ENCODE measurements at places on chromosomes 11 and 22. TPM values are rescaled to one million over a fixed set of nuclear protein-coding genes. Genes with fewer than 3 reads are reported as not detected.

Gene MOGAT2
- not detected for total RNA-seq

DNA sequence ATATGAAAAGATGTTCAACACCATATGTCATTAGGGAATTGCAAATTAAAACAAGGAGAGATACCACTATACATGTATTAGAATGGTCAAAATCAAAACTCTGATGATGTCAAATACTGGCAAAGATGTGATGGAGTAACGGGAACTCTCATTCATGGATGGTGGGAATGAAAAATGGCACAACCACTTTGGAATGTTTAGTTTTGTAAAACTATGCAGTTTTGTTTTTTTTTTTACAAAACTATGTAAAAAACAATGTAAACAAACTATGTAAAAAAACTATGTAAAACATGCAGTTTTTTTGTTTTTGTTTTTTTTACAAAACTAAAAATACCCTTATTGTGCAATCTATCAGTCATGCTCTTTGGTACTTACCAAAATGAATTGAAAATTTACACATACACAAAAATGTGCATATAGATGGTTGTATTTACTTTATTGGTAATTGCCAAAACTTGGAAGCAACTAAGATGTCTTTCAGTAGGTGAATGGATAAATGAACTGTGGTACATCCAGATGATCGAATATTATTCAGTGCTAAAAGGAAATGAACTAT lies 5.0 kb upstream of the USP47 start:
- no peaks in the 10 kb centered on the region for H3K36me3 ChIP-seq
- no peak for DNase-seq
- no peak overlapping the region for H3K4me3 ChIP-seq
- no peaks in the 10 kb centered on the region for H3K27me3 ChIP-seq

DNA sequence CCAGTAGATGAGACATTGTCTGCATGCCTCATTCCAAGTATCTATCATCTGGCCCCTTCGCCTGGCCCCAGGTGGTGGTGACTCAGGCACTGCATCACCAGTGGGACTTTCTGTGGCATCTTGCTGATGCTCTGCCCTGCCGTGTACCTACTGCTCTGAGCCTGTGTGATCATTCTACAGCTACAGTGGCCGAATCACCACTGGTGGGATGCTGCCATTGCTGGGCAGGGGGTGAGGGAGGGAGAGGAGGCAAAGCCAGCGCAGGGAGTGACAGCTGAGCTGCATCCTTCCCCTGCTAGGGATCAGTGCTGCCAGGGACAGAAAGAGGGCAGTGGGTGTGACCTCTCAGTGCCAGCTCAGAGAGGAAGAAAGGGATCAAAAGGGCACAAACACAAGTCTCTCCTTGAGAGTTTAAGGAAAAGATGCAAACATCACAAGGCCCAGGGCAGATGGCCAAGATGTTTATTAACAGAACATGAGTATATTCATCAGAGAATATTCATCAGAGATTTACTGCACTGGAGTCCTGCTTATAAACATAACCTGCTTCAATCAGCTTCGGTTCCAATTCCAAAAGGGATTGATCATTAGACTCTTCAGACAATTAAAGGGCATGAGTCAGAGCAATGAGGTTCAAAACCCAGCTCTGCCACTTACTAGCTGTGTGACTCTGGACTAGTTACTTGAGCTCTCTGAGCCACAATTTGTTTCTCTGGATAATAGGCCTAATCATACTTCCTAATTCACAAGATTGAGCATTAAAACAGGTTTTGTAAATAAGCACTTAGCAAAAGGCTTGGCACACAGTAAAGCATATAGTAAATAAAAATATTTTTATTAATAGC lies 109.8 kb downstream of the NAT10 start:
- no peaks in the 10 kb centered on the region for H3K4me1 ChIP-seq
- DNase-seq, result no peak
- no peaks in the 10 kb centered on the region for H3K36me3 ChIP-seq
- H3K4me3 ChIP-seq, result no peak overlapping the region

GRCh38 chr11:105713696-105714095 lies 103.8 kb downstream of the GRIA4 start:
- H3K4me1 ChIP-seq, result no peaks in the 10 kb centered on the region
- no peak overlapping the region for H3K4me3 ChIP-seq
- no peaks in the 10 kb centered on the region for H3K36me3 ChIP-seq
- H3K27me3 ChIP-seq, result no peaks in the 10 kb centered on the region
- no peak overlapping the region for H3K27ac ChIP-seq

GRCh38 chr11:38456371-38456770 lies 1858.3 kb upstream of the RAG2 start:
- H3K27me3 ChIP-seq, result no peaks in the 10 kb centered on the region
- no peaks in the 10 kb centered on the region for H3K4me1 ChIP-seq
- no peak for DNase-seq
- no peak overlapping the region for H3K4me3 ChIP-seq

- no peaks in the 10 kb centered on the region for H3K36me3 ChIP-seq
- no peaks in the 10 kb centered on the region for H3K27me3 ChIP-seq
- H3K4me3 ChIP-seq, result no peak overlapping the region
- DNase-seq, result peak; percentile 64
- no peaks in the 10 kb centered on the region for H3K4me1 ChIP-seq
These were observed 13.3 kb downstream of the RSPH14 start for GRCh38 chr22:23128269-23129108.

DNA sequence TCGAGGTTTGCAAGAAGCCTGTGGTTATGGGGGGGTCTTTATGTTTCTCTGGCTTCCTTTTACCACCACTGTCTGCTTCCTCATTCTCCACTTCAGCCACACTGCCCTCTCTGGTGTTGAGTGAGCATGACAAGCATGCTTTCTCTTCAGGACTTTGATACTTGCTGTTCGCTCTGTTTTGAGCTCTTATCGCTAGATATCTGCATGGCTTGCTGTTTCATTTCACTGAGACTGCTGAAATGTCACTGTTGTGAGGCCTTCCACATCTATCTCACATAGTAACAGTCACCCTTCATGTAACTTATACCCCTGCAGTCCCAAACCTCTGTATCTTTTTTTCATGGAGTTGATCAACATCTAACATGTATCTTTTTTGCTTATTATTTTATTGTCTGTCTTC lies 59.8 kb downstream of the TMEM135 start:
- peaks cover 4% of the 10 kb centered on the region for H3K4me1 ChIP-seq
- H3K27ac ChIP-seq, result no peak overlapping the region
- no peak for DNase-seq
- no peak overlapping the region for H3K4me3 ChIP-seq
- H3K27me3 ChIP-seq, result no peaks in the 10 kb centered on the region

Gene KCNJ1
- total RNA-seq, result not detected

- no peak for DNase-seq
- H3K4me1 ChIP-seq, result no peaks in the 10 kb centered on the region
- no peak overlapping the region for H3K27ac ChIP-seq
- H3K4me3 ChIP-seq, result no peak overlapping the region
These were observed 1008.4 kb downstream of the OPCML start for GRCh38 chr11:132523929-132524328.

DNA sequence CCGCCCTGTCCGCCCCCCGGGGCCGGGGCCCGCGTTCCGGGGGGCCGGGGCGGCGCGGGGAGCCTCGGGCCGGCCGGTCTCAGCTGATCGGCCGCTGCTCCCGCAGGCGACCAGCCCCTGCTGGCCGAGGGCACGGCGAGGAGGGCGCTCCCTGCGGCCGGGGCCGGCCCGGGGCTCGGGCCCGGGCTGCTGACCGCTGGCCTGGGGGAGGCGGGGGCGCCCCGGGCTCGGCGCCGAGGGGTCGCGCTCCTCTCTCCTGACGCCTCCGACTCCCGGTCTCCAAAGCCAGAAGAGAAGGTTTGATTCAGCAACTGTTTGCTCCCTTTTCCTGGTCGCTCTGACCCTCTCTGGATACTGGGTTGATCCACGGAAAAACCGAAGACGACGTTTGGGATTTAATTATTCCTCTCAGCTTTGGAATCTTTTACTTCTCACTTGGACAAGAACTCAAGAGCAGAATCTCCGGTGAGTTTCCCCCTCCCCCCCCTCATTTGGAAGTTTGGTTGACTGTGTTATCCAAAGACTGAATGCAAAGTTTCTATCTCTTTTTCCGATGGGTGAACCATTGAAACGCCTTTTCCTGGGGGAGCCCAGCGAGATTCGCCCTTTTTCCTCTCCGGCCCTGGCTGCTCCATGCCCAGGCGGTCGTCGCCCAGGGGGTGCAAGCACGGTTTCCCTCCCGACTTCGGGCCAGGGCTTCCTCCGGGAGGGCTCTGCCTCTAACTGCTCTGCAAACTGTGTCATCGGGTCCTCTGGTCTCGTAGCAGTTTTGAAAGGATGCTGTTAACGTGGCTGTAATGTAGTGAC lies 725 bp downstream of the KDM2A start:
- no peaks in the 10 kb centered on the region for H3K36me3 ChIP-seq
- peak; percentile 19 for DNase-seq
- H3K4me3 ChIP-seq, result peak overlapping the region; percentile 89
- H3K4me1 ChIP-seq, result no peaks in the 10 kb centered on the region
- H3K27me3 ChIP-seq, result no peaks in the 10 kb centered on the region

DNA sequence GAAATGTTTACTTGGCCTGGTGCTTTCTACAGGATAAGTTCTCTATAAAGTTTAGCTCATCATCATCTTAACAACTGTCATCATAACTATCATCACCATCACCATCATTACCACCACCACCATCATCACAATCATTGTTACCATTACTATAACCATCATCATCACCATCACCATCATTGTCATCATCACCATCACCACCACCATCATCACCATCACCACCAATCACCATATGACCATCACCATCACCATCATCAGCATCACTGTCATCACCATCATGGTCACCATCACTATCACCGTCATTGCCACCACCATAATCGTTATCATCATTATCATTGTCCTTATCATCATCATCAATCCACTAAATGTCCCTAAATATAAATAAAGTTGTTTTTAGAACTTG lies 54.9 kb downstream of the DHCR7 start:
- no peaks in the 10 kb centered on the region for H3K27me3 ChIP-seq
- H3K27ac ChIP-seq, result no peak overlapping the region
- no peak overlapping the region for H3K4me3 ChIP-seq
- DNase-seq, result no peak

Gene MOV10L1
- total RNA-seq, result 1.8 TPM

GRCh38 chr11:69916806-69917387 lies 97.7 kb upstream of the FGF3 start:
- H3K4me1 ChIP-seq, result no peaks in the 10 kb centered on the region
- DNase-seq, result peak; percentile 2
- no peaks in the 10 kb centered on the region for H3K27me3 ChIP-seq
- H3K27ac ChIP-seq, result peak overlapping the region; percentile 80
- no peaks in the 10 kb centered on the region for H3K36me3 ChIP-seq
- no peak overlapping the region for H3K4me3 ChIP-seq

DNA sequence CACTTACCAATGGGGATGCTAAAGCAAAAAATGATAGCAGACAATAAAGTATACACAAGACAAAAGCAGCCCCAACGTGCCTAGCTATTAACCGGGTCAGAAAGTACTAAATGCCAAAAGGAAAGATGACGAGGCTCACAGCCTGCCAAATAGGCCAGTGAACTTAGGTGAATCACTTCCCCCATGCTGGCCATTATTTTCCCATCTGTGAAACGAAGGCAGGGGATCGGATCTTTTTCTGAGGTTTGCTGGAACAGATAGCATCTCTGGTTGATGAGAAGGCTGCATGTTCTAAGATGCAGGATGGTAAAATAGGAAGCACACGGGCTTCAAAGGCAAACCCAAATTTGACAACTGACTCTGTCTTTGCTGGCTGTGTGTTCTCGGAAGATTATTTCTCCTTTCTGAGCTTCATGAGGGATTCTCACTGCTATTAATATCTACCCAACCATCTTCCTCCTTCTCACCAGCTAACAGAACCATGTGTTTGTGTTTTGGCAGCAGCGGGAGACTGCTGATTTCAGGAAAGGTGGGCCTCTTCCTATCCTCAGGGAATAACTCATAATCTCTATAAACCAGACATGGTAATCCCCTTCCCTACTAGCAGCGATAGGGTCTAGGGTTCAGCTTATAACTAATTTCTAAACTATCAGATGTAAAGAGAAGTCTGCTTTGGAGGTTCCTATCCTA lies 390.7 kb downstream of the LARGE1 start:
- no peak overlapping the region for H3K27ac ChIP-seq
- H3K36me3 ChIP-seq, result no peaks in the 10 kb centered on the region
- H3K4me1 ChIP-seq, result no peaks in the 10 kb centered on the region

GRCh38 chr11:115610908-115611307 lies 106.7 kb upstream of the CADM1 start:
- H3K27me3 ChIP-seq, result no peaks in the 10 kb centered on the region
- H3K36me3 ChIP-seq, result no peaks in the 10 kb centered on the region
- H3K4me3 ChIP-seq, result no peak overlapping the region
- no peak for DNase-seq

Gene ADM2
- 0.95 TPM for total RNA-seq

Gene C22orf23
- total RNA-seq, result 0.76 TPM

DNA sequence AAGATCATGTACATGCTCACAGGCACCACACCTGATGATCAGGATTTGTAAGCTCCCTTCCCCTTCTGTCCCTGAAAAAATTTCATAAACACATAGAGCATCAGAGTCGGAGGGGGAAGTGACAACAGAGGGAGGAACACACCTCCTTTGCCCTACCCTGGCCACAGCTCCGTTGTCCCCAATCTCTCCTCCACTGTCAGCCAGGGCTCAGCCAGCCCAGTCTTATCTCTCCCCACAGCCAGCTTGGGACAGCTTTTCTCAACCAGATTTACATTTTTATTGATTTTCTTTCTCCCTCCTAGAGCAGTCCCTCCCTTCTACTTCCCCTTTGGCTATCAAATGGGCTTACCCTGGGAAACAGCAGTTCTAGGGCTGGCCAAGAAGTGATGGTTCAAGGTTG lies 32.1 kb upstream of the TPBGL start:
- H3K4me3 ChIP-seq, result no peak overlapping the region
- no peaks in the 10 kb centered on the region for H3K4me1 ChIP-seq
- no peaks in the 10 kb centered on the region for H3K27me3 ChIP-seq
- no peak overlapping the region for H3K27ac ChIP-seq
- DNase-seq, result no peak

Gene GP1BB
- 6.4 TPM for total RNA-seq

Gene OR52E8
- total RNA-seq, result not detected

DNA sequence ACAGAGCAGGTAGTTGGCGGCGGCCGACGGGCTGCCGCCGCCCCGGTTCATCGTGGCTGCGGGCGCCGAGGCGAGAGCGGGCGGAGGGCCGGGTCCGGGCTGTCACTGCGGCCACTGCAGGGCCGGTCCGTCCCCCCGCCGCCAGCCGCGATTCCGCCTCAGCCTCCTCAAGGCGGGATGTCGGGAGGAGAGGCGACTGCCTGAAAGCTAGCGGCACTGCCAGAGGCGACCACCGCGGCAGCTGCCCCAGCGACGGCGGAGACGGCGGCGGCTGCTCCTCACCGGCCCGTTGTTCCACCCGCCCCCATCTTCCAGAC lies 234 bp downstream of the SESN3 start:
- DNase-seq, result no peak
- no peaks in the 10 kb centered on the region for H3K27me3 ChIP-seq
- peak overlapping the region; percentile 92 for H3K27ac ChIP-seq

GRCh38 chr11:87422566-87422965 lies 384.8 kb downstream of the TMEM135 start:
- H3K36me3 ChIP-seq, result no peaks in the 10 kb centered on the region
- H3K27ac ChIP-seq, result no peak overlapping the region
- peaks cover 7% of the 10 kb centered on the region for H3K4me1 ChIP-seq
- H3K27me3 ChIP-seq, result no peaks in the 10 kb centered on the region
- H3K4me3 ChIP-seq, result no peak overlapping the region
- no peak for DNase-seq

All from uterus (tissue), 4 donors.